Adrenal gland (tissue), 19 donors: ENCODE measurements at places on chromosomes 1 and 21. TPM values are rescaled to one million over a fixed set of nuclear protein-coding genes. Genes with fewer than 3 reads are reported as not detected.

The DCST2 gene
- total RNA-seq: 0.28 TPM

The SUSD4 gene
- 2.6 TPM for total RNA-seq

DNA sequence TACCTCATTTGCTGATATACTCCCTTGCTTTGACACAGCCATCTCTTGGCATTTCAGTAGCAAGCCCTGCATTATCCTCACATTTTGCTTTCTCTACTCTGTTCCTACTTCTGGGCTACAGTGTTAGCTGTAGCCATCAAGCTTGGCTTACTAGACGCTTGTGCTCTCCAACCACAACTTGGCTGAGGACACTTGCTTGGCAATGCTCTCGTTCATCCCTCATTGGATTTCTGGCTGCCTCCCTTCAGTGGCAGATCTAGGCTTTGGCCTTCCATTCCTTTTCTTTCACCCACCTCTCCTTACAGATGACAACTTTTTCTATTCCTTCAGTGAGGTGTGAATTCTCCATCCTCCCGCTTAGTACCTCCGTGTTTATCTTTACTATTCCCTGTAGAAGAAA is 428.7 kb upstream of the LRRC7 start:
- no peak for DNase-seq

DNA sequence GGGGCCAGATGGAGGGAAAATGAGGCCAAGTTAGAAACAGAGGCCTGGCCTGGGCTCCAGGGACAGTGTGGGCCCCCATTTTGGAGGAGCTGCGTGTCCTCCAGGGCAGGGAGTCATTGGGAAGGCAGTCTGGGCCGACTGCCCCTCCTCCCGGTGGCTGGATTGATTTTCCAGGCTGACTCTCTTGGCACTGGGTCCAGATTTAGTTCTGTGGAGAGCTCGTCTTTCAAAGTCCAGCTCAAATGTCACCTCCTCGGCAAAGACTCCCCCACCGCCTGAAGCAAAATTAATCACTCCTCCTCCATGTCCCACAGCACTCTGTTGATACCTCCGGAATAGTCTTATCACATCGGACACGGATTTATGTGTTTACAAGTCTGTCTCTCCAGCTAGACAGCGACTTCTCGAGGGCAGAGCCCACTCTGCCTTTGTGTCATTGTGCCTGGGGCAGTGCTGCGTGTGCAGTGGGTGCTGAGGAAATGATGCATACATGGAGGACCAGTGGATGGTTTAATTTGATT is 175.1 kb downstream of the CAMTA1 start:
- peak; percentile 85 for DNase-seq

DNA sequence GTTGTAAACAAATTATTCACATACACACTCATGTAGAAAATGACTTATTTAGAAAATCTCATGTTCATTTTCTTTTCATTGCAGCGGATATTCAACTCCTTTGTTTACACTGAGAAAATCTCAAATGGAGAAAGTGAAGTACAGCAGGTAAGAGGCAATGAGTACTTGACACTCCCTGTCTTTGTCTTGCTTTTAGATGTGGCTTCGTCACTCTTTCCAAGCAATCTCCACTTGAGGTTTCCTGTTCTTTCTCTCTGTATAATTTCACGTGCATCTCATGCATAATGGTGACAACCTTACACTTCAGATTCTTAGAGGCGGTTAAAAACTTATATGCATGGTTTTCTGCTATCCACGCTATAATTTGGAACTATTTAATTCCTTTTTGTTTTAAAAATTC is 80.6 kb downstream of the CACHD1 start:
- DNase-seq: no peak

- DNase-seq: peak; percentile 46
Observed at GRCh38 chr1:206766251-206766856, 4.2 kb upstream of the IL19 start.

DNA sequence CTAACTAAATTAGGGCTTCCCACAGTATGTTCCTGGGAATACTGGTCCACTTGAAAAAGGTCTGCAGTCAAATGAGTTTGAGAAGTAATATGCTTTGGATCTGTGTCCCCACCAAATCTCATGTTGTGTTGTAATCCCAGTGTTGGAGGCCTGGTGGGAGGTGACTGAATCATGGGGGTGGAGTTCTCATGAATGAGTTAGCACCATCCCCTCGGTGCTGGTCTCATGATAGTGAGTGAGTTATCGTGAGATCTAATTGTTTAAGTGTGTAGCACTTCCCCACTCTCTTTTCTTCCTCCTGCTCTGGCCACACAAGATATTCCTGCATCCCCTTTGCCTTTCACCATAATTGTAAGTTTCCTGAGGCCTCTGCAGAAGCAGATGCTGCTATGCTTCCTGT is 16.9 kb upstream of the DMRTB1 start:
- no peak for DNase-seq

DNA sequence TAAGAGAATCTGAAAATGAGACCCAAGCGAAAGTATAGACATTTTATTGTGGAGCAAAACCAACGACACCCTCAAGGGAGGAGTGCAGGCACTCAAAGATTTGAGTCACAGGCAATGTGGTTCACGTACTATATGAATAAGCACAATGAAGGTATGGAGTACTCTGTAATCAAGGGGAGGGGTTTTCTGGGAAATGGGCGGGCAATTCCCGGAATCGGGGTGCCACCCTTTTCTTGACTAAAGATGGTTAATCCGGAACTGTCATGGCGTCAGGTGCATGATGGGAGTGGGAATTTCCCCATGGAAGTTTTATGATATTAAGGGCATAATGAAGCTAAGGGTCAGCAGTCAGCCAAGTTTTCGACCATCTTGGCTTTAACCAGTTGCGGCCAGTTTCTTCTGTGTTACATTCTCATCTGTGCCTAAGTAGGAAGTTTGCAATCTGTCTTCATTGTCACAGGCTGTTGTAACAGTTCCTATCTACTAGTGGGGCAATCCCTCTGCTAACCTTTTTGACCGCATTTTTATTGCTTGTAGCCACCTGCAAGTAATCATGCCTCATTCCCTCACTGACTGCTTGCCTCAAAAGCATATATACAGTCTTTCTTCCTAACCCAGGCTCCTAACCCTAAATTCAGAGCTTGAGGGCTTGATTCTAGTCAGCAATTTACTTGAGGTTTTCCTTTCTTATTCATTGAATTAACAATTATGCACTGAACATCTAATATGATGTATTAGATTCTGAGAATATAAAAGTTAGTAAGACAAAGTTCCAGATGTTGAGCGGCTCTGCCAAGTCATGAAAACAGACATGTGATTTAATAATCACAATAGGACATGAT is 775 bp upstream of the AIM2 start:
- no peak for DNase-seq

- DNase-seq: no peak
Observed at GRCh38 chr1:80993154-80993980, 807.4 kb upstream of the ADGRL2 start.

GRCh38 chr1:201023517-201023902 is at the start of gene KIF21B:
Gene KIF21B, minus strand, starts transcription at chr1:201023714. Its CDS starts 331 bp downstream, at chr1:201023383.
- peak; percentile 73 for DNase-seq

DNA sequence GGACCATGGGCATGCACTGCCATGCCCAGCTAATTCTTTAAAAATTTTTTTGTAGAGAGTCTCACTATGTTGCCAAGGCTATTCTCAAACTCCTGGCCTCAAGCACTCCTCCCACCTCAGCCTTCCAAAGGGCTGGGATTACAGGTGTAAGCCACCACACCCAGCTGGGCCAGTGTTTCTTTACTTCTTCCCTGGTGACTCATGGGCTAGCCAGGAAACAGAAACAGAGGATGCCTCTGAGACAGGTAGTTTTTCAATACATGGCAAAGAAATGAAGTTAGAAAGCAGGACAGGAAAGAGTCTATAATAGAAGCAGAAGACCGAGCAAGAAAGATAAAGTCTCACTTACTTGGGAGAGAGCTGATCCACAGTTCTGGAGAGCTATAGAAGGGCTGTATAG is 7.6 kb upstream of the C1orf74 start:
- DNase-seq: no peak

- no peak for DNase-seq
Observed at GRCh38 chr1:193356249-193356648, 169.8 kb upstream of the B3GALT2 start.

DNA sequence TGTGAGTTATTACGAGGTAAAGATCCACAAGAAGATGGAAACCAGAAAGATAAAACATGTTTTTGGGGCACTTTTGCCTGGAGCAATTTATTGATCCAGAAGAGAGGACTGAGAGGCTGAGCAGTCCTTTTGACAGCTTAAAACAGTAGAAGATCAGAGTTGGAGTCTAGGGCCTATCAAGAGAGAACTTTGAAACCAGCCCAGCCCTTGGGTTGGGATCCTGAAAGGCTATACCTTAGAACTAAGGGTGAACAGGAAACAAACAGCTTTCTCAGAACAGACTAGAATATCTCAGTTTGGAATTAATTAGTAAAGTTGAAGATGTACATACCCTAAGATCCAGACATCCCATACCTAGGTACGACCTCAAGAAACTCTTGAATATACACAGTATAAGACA is 89.6 kb downstream of the ZZZ3 start:
- DNase-seq: no peak
